Breast epithelium (tissue), 4 donors: ENCODE measurements at places on chromosomes 4 and X. TPM values are rescaled to one million over a fixed set of nuclear protein-coding genes. Genes with fewer than 3 reads are reported as not detected.

ASB9 gene
- total RNA-seq = 0.98 TPM

CTSO gene
- total RNA-seq = 20.0 TPM

DNA sequence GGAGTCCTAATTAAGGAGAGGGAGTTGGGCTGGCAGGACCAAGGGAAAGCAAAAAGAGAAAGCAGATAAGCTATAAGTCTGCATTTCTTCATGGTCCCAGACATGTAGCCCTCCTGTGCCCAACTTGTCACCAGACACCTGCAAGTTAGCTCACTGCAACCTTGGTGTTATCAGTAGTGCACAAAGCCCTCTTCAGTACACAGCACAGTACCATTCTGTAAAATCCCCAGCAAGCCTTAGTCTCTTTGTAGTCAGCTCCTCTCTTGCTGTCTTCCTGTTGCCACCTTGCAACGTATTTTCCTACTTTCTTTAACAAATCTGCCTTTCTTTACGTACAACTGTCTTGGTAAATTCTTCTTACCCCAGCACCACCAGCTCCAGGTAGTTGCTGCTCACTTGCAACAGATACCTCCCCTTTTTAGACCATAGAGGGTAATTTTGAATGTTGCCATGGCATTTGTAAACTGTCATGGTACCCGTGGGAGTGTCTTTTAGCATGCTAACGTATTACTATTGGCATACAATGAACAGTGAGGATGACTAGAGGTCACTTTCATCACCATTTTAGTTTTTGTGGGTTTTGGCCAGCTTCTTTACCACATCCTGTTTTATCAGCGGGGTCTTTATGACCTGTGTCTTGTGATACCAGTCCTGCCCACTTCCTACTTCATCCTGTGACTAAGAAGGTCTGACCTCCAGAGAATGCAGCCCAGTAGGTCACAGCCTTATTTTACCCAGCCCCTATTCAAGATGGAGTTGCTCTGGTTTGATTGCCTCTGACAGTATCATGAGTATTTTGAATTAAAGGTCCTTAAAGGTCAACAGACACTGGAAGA lies 28.3 kb upstream of the AP1S2 start:
- H3K36me3 ChIP-seq = no peaks in the 10 kb centered on the region
- no peak overlapping the region for H3K4me3 ChIP-seq
- DNase-seq = no peak
- H3K27me3 ChIP-seq = peaks cover 52% of the 10 kb centered on the region
- H3K4me1 ChIP-seq = no peaks in the 10 kb centered on the region

DNA sequence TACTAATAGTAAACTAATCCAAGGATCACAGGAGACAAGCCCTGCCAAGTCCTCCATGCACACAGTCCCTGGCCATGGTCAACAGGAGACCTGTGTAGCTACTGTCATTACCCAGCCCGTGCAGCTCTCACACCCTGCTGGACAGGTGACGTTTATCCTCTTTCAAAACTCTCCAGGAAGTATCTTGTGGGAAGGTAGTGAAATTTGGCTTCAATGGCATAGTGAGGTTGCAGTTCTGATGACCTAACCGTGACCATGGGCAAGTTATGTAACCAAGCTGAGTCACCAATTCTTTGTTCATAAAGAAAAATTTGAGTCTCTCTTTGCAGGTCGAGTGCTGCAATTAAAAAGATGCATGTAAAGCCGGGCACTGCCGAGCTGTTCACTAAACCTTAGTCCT lies 11.3 kb upstream of the SLC2A9 start:
- no peak for DNase-seq
- H3K27ac ChIP-seq = peak overlapping the region; percentile 45
- no peaks in the 10 kb centered on the region for H3K27me3 ChIP-seq
- H3K4me1 ChIP-seq = peaks cover 5% of the 10 kb centered on the region

GRCh38 chr4:11469650-11470437 lies 41.1 kb upstream of the HS3ST1 start:
- no peaks in the 10 kb centered on the region for H3K27me3 ChIP-seq
- H3K4me3 ChIP-seq = no peak overlapping the region
- H3K27ac ChIP-seq = peak overlapping the region; percentile 52
- H3K4me1 ChIP-seq = no peaks in the 10 kb centered on the region

- H3K27ac ChIP-seq = no peak overlapping the region
- H3K4me1 ChIP-seq = no peaks in the 10 kb centered on the region
- DNase-seq = no peak
- no peaks in the 10 kb centered on the region for H3K36me3 ChIP-seq
These were observed 639.0 kb downstream of the CENPC start for GRCh38 chr4:66906314-66906713.

- no peaks in the 10 kb centered on the region for H3K4me1 ChIP-seq
- no peaks in the 10 kb centered on the region for H3K36me3 ChIP-seq
These were observed 51.0 kb upstream of the NHSL2 start for GRCh38 chrX:71859637-71860036.

GRCh38 chrX:53704854-53705253 lies 18.3 kb upstream of the HUWE1 start:
- no peak overlapping the region for H3K27ac ChIP-seq
- no peaks in the 10 kb centered on the region for H3K27me3 ChIP-seq
- no peaks in the 10 kb centered on the region for H3K36me3 ChIP-seq

DNA sequence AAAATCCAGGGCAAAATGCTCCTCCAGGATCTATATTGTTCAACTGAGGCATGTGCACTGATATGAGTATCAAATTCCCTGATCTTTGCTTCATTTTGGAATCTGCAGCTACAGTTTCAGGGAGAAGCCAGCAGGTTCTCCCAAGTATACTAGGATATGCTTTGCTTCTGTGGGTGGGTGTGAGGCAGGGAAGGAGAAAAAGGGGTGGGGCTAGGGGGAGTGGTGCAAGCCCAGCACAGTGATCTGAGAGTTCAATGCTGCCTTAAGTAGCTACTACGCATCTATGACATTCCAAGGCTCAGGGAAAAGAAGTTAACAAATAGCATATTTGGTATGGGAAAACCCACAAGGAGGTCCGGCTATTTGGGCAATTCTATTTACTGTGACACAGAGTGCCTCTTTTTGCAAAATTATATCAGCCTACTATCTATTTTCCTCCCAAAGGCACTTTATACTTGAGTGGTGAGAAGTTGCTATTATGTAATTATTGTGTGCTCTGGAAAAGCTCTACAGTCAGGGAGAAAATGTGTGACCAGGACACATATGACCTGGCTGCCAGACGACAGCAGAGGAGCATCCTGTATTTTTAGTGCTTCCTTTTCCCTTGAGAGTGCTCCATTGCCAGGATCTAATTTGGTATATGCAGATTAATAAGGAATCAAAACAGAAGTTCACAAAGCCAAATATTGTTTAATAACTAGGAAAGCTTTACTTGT lies 162.0 kb downstream of the RNF150 start:
- H3K4me1 ChIP-seq = no peaks in the 10 kb centered on the region
- no peak overlapping the region for H3K4me3 ChIP-seq
- no peaks in the 10 kb centered on the region for H3K36me3 ChIP-seq
- DNase-seq = no peak
- H3K27ac ChIP-seq = no peak overlapping the region

DNA sequence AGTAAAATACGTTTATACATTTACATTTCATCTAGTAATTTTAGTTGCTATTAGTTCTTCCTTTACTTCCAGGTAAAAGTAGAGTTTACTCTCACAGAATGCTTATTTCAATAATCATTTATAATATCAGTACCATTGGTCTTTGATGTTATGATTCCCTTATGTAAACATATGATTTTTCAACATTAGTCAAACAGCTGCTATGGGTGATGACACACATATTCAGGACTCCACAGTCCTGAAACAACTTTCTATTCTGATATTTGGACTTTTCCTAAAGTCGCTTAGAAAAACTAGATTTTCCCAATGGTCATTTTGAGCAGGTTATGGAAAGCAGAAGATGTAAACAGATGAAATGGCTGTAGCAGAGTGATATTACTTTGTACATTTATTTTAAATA lies 369.8 kb downstream of the UNC5C start:
- H3K27me3 ChIP-seq = no peaks in the 10 kb centered on the region
- DNase-seq = no peak
- no peak overlapping the region for H3K27ac ChIP-seq
- H3K4me1 ChIP-seq = no peaks in the 10 kb centered on the region
